ENCODE measurements at places on chromosomes 16 and 17.

DNA sequence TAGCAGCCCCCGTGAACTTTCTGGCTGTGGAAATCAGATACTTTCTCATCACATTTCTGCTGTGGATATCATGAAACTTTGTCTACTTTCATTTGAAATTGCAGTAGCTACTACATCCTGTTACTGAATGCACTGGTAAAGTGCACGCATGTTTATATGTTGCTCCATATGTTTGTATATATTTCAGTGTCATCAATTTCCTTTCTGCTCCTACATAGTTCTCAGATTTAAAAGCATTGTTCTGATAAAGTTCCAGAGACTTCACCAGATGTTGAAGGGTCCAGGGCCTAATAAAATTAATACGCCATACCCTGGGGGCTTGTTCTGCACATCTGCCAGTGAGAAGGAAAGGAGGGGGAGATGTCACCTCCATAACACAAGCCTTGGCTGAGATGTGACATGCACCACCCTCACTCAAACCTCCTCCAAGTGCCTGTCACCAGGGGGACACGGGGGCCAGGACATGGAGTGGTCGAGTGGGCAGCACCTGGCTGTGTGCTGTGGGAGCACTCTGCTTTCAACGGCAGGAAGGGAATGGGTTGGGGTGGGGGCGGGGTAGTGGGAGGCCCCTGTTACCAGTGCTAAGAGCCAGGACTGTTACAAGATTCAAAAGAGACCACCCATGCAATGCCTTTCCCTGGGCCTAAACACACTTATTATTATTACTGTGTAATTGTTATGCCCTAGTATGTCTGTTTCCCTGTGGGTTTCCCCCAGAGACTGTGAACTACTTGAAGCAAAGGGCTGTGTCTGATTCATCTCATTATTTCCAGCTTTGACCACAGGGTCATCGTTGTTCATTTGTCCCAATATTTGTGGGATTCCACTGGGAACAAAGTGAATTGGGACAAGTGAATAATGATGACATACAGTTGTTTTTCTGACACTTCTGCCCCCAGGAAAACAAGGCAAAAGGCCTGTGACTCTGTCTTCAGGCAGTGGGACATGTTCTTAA lies 193.4 kb downstream of the FOXL1 start:
- no peak for DNase-seq

DNA sequence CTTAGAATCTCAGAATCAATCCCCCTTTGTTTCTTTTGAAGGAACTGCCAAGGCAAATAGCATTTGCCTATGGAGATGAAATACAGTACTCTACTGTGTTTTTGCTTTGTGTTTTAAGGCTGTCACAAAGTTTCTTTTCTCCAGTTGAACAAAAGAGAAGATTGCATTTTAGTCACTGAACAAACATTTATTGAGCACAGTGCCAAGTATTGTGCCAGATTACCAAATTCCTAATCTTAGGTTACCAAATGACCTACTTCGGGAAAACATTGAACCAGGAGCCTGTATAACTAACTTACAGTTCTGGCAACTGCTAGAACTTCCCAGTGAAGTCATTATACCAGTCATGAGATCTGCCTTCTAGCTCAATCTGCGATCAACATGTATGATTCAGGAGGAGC lies 3.0 kb upstream of the UBB start:
- DNase-seq = no peak

- no peak for DNase-seq
Measured at GRCh38 chr17:50206604-50207293, 5.3 kb upstream of the COL1A1 start.

GRCh38 chr17:54840885-54841591 lies 59.6 kb upstream of the TOM1L1 start:
- DNase-seq = no peak

DNA sequence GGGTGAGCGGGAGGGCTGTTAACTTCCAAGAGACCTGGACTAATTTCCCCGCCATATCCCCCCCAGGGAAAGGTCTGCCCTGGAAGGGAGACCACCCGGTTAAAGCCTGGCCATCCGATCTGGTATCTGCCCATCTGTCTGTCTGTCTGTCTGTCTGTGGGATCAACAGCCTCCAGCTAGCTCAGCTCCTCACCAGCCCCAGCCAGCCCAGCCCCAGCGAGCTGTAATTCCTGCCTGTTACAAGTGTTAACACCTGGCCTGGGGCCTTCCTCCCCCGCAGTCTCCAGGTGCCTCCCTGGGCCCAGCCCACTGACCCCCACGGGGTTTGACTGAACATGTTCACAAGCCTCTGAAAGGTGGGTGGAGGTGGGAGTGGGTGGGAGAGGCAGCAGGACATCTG lies 4.0 kb downstream of the WNT3 start:
- DNase-seq = no peak

DNA sequence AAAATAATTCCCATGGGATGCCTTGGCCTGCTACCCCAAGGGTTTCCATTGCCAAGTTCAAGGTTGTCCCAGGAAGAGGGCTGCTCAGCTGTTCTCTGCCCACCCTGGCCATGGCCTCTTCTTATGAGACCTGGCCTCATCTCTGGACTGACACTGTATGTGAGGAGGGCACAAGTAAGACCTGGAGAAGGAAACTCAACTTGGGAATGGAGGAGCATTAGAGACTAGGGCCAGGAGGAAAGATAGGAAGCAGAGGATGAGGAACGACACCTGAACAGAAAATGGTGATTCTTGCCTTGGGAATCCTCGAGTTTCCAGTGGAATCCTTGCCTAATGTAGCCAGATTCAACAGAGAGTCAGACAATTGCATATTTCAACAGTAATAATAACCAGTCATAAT lies 24.6 kb upstream of the GOSR2 start:
- DNase-seq = no peak

DNA sequence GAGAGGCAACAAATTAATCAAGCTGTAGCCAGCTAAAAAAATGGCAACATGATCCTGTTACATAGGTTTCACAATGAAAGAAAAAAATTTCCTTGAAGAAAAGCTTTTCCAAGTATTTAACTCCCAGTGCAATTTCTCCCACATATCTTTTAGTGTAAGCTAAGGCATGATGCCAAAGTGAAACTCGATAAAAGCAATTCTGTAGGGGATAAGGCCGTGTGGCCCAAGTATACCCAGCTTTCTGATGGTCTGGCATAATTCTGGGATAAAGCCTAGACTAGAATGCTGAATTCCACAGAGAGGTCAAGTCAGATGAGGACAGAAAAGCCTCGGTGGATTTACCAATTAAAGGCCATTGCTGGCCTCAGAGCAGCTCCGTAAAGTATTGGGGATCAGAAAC lies 36.2 kb downstream of the CTCF start:
- DNase-seq = no peak

DNA sequence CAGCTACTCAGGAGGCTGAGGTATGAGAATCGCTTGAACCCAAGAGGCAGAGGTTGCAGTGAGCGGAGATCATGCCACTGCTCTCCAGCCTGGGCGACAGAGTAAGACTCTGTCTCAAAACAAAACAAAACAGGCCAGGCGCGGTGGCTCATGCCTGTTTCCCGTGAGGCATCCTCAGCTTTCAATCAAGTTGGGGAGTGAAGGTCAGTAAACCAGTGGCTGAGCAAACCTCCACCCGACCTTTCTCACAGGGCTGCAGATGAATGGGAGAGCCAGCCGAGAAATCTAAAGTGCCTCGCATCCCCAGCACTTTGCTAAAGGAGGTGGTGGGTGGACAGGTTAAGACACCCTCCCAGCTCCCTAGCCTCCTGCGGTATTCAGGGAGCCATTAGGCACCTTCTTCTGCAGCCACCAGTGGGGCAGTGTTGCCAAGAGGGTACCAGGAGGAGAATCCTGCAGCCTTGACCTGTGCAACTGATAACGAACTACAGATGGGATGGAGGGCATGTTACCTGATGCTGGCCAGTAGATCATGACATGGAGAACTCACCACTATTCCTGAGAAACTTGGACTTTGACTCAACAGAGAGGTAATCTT lies 59.0 kb downstream of the KPNA2 start:
- DNase-seq = no peak

GRCh38 chr16:78363843-78364555 lies 264.5 kb downstream of the WWOX start:
- no peak for DNase-seq

GRCh38 chr16:87951552-87952538 lies 611 bp downstream of the BANP start:
- peak; percentile 29 for DNase-seq

GRCh38 chr16:85403693-85404092 lies 209.4 kb upstream of the GSE1 start:
- no peak for DNase-seq

DNA sequence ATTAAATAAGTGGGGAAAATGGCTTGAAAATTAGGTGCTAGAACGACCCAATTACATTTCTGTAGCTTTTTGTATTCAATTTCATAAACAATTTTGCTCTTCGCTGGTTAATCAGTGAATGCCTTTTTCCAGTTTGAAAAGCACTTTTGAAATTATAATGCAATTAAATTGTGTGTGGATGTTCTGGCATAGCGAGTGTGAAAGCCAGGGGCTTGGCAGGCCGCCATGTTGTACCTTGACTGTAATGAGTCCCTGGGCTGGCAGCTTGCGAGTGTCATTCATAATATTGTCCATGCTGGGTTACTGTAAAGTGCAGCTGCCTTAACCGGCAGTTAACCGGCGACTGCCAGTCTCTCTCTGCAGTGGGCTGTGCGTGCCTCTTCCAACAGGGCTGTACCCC lies 177.8 kb downstream of the CCDC182 start:
- no peak for DNase-seq

DNA sequence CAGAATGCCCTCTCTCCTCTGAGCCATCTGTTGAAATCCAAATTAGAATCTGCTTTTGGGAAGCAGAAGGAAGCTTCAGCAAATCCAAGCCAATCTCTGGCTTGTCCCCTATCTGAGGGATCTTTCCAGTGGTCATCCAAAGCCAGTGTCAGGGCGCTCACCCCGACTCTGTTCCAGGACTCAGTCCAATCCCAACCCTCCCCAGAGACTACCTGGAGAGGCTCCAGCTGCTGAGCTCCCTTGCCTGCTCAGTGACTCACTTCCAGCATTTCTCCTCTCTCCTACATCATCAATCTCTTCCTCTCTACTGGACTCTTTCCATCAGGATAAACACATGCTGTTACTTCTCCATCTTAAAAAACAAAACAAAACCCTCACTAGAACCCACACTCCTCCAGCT lies 2.4 kb downstream of the MATCAP1 start:
- no peak for DNase-seq

DNA sequence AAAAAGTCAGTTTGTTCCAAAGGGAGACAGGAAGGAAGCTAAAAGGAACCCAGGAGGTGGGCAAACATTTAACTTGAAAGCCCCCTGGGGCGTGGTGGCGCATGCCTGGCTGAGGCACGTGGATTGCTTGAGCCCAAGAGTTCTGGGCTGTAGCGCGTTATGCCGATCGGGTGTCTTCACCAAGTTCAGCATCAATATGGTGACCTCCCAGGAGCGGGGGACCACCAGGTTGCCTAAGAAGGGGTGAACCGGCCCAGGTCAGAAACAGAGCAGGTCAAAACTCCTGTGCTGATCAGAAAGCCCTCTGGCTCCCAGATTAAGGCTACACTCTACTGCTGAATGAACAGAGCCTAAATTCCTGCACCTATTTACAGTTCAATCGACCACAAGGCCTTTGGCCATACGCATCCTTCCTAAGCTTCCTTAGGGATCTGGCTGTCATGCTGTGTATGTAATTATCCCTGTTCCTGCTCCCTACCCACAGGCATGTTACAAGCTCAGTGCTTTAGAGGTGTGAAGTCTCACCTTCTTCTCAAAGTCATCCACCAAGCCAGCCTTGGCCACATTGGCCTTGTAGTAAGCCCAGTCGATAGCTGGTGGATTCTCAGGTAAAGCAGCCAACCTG lies 5.0 kb downstream of the ATP5PD start:
- DNase-seq = no peak

DNA sequence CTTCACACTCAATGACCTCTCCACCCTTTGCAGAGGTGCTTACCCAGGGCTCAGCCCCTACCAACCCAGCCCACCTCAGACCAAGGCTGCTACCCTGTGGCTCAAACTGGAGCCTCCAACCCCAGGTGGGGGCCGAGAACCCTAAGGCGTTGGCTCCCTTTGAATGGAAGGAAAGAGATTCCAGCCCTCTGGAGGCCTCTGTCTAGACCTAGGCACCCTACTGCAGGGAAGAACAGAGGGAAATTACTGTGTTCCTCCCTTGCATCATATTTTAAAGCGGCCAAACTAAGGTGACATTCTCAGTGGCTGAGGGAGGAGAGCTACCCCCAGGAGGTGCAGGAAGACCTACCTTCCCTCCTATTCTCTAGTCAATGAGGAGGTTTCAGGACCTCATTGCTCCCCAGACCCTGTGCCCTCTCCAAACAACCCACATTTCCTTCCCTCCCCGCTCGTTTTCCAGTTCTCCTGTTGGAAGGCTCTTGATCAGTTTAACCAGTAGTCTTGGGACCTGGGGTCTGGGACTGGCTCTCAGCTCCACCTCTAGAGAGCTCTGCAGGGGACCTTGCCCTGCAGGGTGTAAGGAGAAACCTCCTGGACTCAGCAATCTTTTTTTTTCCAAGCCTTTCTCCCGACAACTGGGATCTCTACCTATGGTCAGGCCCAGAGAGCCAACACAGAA lies 5.5 kb upstream of the HOXB8 start:
- no peak for DNase-seq

DNA sequence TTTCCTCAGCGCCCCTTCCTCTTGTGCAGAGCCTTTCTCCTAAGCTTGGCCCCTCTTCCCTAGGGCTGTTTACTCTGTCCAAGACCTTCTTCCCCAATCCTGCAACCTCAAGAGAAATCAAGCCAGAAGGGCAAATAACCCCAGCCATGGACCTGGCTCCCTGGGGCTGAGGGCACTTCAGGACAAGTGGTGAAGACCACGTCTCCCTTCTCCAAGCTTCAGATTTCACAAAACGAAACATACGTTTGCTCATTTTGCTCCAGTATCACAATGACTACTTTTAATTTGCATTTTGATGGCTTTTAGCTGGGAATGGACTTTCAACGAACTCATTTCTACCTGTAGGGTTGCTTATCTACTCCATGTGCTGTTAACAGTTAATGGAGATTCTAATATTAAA lies 139.8 kb upstream of the CACNG5 start:
- DNase-seq = no peak

GRCh38 chr17:4938688-4939545 lies 929 bp downstream of the SLC25A11 start:
- DNase-seq = no peak

DNA sequence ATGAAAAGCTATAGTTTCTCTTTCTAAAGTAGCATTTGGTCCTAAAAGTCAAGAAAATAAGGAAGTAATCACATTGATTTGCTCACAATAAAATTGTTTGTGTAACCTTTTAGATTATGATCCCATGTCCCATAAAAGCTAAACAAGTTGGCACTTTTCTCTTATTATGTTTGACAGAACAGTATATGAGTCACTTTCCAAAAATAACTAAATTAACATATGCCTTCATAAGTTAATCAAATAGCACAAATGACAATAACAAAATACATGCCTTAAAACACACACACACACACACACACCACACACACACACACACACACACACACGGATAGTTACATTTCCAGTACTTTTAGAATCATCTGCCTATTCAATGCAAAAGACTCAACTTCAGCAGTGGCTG lies 2.8 kb downstream of the MED13 start:
- no peak for DNase-seq

GRCh38 chr17:82301916-82302567 lies 15.4 kb downstream of the CD7 start:
- peak; percentile 63 for DNase-seq

All from stimulated activated CD4-positive, alpha-beta T cell treated with anti-CD3 and anti-CD28 coated beads, Interleukin-4, amount 100 ng/mL, for 24 hours (primary cell).